CD4-positive, alpha-beta T cell (primary cell): ENCODE measurements at places on chromosomes 1 and 21. TPM values are rescaled to one million over a fixed set of nuclear protein-coding genes. Genes with fewer than 3 reads are reported as not detected.

- no peaks in the 10 kb centered on the region for H3K36me3 ChIP-seq
- H3K4me3 ChIP-seq = no peak overlapping the region
- H3K27ac ChIP-seq = no peak overlapping the region
- no peaks in the 10 kb centered on the region for H3K27me3 ChIP-seq
- no peaks in the 10 kb centered on the region for H3K4me1 ChIP-seq
- no peak for DNase-seq
Measured at GRCh38 chr1:118258975-118259374, 73.9 kb upstream of the SPAG17 start.

- H3K36me3 ChIP-seq = peaks cover 13% of the 10 kb centered on the region
- no peaks in the 10 kb centered on the region for H3K27me3 ChIP-seq
- peak overlapping the region; percentile 97 for H3K27ac ChIP-seq
- DNase-seq = no peak
- peak overlapping the region; percentile 100 for H3K4me3 ChIP-seq
Measured at GRCh38 chr21:46634966-46635323, 529 bp upstream of the PRMT2 start.

DNA sequence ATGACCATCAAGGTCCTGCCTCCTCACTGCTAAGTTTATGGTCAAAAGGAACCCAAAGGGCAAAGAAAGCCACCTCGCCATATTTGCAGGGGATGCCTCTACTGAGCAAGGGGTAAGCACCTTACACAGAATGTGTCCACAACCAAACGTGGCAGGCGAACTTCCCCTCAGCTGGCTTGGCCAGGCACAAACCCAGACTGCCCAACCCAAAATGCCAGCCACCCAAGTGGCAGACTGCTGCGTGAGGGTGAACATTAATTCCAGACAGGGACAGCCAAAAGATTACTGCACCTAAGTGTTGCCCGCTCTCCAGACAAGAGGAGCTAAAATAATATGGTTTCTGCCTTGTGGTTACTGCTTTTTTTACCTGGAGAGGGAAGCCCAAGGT lies 16.0 kb downstream of the ZNF697 start:
- no peak overlapping the region for H3K27ac ChIP-seq
- no peaks in the 10 kb centered on the region for H3K4me1 ChIP-seq
- no peak for DNase-seq
- H3K4me3 ChIP-seq = no peak overlapping the region

DNA sequence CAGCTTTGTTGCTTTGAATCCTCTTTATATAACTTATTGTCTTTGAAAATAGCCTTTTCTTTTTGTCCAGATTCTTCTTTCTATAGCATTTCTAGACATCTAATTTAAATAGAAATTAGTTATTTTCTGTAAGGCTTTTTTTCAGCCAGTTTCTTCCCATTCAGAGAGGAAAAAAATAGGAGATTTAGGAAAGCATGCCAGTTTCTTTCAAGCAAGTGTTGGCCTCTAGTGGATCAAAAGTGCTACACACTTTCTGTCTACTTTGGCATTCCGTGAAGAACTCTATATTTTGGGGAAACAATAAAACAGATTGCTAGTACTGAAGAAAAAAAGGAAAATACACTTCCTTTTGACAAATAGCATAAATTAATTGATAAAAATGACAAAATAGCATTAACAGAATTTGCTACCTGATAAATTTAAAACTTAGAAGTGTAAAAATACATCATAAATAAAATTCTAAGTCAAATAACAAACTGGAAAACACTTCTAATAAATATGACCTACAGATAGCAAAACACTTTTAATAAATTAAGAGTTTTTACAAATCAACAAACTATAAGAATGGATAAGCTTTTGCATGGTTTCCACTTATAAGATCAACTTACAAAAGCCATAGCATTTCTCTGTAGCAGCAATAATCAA lies 13.1 kb upstream of the EXO1 start:
- no peak overlapping the region for H3K4me3 ChIP-seq
- H3K36me3 ChIP-seq = no peaks in the 10 kb centered on the region
- H3K27me3 ChIP-seq = no peaks in the 10 kb centered on the region
- DNase-seq = no peak

DNA sequence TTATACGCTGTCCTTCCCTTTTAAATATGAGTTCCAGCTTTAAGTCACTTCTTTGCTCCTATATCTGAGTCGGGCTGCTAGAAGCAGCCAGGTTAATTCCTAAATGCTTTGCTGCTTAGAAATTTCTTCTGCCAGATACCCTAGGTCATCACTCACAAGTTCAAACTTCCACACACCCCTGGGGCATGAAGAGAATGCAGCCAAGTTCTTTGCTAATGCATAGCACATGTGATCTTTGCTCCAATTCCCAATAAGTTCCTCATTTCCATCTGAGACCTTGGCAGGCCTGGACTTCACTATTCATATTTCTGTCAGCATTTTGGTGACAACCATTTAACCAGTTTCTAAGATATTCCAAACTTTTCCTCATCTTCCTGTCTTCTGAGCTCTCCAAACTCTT lies 14.5 kb upstream of the APP start:
- no peaks in the 10 kb centered on the region for H3K4me1 ChIP-seq
- H3K27ac ChIP-seq = no peak overlapping the region
- no peaks in the 10 kb centered on the region for H3K27me3 ChIP-seq
- no peaks in the 10 kb centered on the region for H3K36me3 ChIP-seq
- no peak for DNase-seq

GRCh38 chr1:182166750-182167149 lies 105.2 kb upstream of the ZNF648 start:
- no peak for DNase-seq
- no peaks in the 10 kb centered on the region for H3K36me3 ChIP-seq
- no peaks in the 10 kb centered on the region for H3K4me1 ChIP-seq
- H3K27ac ChIP-seq = no peak overlapping the region
- no peak overlapping the region for H3K4me3 ChIP-seq
- H3K27me3 ChIP-seq = no peaks in the 10 kb centered on the region

Gene FCGR3A
- total RNA-seq = 0.25 TPM

Gene BARHL2
- total RNA-seq = not detected
